ENCODE measurements at places on chromosomes 7 and 10.

DNA sequence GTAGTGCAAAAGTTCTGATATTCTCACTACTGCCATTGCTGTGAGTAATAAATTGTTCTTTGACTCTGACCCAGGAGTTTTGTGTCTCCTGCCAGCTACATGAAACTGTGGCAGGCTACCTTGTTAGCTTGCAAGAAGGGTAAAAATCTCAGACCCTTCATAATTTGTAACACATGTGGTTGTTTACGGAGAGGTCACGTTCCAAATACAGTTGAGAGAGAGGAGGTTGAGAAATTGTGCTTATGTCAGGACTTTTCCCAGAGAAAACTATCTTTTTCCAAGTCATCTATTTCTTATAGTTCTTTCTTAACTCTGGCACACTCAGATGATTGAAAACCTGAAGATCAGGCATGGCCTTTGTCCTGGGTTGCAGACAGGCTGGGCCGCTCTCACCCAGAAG is 114.4 kb upstream of the SVIL start:
- no peak for DNase-seq

GRCh38 chr10:99777918-99778714 is 4.3 kb upstream of the ABCC2 start:
- no peak for DNase-seq

DNA sequence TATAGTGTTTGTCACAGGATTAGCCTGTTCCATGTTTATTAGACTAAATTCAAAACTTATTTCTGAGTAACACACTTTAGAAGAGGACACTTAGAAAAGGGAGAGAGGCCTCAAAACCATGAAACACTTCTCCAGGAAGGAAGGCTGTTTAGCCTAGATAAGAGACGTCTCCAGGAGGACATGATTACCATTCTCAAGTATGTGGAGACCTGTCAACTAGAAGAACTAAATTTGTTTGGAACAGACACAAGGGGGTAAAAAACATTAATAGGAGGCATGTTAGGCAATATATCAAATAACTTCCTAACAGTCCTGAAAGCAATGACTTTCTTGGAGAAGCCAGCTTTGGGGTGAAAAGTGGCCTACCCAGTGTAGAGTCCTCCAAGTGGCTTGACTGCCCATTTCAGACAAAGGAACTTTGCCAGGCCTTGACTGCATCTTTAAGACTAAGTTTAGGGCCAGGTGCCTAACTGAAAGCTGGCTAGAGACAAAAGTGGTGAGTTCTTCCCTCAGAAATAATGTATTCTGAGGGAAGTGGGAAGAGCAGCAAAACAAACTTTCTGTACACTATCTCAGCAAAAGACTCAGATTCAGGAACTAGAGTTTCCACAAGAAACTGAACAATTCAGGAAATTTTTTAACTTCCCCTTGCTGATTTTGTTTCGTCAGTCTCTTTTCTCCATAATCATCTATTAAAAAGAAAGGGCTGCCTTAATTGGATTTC is 11.8 kb downstream of the NCOA4 start:
- DNase-seq = no peak

- DNase-seq = no peak
These were observed 276.4 kb upstream of the MKLN1 start for GRCh38 chr7:131051304-131051703.

DNA sequence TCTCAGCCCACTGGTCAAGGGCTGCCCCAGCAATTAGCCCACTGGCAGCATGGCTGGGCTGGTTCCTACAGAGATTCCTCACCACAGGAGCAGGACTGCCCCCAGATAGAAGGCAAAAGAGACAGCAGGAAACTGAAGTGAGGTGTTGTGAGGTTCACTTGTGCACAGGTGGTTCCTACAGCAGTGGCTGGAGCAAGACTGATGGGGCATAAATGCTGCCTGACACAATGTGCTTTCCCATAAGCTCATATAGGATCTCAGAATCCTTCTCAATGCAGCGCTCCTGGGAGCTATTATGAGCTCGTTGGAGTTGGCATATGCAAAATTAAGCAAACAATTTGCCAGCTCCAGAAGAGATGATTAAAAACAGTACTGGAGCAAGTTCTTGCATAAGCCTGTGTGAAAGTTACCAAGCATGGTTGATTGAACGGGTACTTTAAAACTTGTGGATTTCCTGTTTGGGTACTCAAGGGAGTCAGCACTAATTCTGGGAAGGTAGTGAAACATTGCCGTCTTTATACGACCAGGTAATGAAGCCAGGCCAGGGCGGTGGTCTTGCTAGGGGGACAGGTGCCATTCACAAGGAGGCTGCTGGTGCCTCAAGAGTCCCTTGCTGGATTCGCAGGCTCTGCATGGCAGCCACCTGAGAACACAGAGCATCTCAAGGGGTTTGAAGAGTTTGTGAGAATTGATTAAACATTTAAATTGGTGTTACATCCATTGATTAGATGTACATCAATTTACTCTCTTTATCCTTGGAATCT is 20.3 kb upstream of the PRKCQ start:
- peak; percentile 22 for DNase-seq

DNA sequence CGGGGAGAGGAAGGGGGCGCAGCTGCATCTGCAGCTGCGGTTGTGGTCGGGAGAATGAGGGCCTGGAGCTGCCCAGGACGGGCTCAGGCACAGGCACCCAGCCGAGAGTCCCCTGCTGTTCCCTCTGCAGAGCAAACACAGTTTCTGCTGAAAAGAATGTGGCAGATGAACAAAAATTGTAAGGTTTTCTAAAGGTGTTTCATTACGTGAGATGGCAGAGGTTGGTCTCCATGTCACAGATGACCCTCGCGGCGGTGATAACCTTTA is 456.2 kb downstream of the DNAJB6 start:
- DNase-seq = no peak

DNA sequence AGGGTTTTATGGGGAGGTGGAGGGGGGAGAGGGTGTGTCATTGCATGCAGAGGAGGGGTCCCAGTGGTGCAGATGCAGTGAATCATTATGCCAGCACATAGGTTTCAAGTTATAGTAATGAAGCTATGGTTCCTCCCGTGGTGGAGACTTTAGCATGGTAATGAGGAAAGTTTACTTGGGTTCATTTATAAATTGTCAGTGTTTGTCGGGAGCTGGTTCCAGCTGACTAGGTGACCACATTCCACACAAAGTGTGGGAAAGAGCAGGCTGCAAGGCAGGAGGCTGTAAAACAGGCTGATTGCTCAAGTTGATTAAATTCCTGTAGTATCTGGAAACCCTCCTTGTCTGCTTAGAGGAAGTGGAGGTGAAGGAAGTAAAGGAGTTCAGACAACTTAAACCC is 78.9 kb downstream of the SRI start:
- no peak for DNase-seq

DNA sequence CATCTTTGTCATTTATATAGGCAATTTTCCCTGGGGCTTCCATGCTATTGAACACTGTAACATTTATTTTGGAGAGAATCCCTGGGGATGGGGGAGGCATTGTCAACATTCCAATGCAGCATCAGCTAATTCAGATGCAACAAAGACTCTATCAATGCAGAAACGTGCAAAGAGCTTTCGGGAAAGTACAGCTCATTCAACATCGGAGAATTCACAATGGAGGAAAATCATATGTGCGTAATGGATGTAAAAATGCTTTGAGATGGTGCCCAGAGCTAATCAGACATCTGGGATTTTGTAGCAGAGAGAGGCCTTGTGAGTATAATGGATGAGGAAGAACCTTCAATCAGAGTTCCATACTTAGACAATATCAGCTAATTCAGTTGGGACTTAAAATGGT is 28.3 kb upstream of the FIS1 start:
- no peak for DNase-seq

- DNase-seq = no peak
These were observed 108.3 kb downstream of the UPF2 start for GRCh38 chr10:11934262-11934661.

GRCh38 chr7:157271991-157272324 is 64.8 kb upstream of the DNAJB6 start:
- no peak for DNase-seq

GRCh38 chr10:61620506-61620905 is 42.2 kb upstream of the CABCOCO1 start:
- DNase-seq = no peak

DNA sequence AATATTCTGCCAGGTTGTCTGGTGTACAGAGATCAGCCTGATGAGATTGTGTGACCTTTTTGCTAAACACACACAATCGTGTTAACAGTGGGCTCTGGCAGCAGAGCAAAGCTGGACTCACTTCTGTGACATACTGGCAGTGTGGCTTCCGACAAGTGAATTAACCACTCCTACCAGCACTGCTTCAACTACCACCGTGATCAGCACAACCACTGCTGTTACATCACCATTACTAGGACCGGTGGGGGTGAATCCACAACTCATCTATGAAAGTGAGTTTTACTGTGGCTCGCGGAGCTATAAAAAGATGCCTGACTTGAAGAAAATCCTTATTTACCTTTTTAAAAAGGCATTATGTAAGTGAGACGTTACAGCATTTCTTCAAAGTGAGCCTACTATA is 135.6 kb downstream of the WDR37 start:
- DNase-seq = no peak

DNA sequence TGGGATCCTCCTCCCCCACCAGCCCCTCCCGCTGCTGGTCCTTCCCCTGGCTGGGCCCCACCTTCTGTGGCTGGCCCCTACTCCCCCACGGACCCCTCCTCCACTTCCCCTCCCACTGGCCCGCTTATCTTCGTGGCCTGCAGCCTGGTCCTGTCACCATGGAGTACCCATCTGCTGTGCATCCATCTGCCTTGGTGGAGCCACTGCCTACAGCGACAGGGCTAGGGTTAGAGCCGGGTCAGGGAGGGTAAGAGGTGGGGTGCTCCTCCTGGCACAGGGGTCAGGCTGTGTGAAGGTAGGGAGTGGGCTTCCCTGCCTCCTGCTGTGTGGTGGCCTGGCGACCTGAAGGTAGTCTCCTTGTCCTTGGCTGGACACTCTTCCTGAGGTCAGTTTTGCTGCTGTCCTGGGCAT is 5.2 kb downstream of the ADCY1 start:
- DNase-seq = no peak

- DNase-seq = no peak
These were observed 510.2 kb downstream of the RPS24 start for GRCh38 chr10:78543749-78544362.

DNA sequence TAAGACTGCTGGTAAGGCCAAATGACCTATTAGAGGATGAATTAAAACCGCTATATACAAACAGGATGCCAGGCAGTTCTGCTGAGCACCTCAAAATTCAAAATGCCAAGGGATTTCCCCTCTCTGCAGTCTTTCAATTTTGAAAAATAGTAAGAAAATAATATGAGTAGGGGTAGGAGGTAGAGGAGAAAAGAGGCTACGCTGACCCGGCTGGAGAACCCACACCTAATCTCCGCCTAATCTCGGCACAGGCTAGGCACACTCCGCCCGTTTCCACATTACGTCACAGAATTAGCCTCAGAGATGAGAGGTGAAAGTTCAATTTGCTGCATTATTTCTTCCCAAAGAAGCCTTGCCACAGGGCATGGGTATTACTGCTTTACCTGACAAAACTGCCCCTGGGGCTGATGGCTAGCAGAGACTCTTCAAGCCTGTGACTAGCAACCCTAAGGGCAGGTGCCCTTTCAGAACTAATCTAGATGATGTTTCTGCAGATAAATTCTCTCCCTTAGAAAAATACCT is 21.3 kb upstream of the SPOCK2 start:
- peak; percentile 29 for DNase-seq

- no peak for DNase-seq
These were observed 214.5 kb downstream of the NSUN6 start for GRCh38 chr10:18436902-18437301.

GRCh38 chr10:267705-268104 is 132.4 kb downstream of the ZMYND11 start:
- no peak for DNase-seq

DNA sequence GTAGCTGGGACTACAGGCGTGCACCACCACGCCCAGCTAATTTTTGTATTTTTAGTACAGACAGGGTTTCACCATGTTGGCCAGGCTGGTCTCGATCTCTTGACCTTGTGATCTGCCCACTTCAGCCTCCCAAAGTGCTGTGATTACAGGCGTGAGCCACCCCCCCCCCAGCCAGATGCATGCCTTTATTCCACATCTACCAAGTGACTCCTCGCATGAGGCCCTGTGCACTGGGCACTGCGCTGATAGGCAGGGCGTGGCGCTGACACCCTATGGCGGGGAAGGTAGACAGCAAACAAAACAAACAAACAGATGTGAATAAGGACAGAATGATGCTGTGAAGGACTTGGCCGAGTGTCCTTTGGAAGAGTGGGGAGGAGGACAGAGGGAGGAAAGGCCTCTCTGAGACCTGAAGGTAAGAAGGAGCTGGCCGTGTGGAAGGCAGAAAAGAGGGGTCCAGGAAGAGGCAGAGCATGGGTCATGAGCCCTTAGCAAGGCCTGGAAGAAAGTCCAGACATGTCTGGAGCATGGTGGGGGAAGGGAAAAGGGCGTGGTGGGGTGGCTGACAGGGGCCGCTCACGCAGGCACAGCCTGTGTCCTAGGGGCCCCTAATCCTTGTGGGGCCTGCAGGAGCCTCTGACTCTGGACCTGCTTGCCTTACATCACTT is 47.5 kb upstream of the CACUL1 start:
- DNase-seq = no peak

DNA sequence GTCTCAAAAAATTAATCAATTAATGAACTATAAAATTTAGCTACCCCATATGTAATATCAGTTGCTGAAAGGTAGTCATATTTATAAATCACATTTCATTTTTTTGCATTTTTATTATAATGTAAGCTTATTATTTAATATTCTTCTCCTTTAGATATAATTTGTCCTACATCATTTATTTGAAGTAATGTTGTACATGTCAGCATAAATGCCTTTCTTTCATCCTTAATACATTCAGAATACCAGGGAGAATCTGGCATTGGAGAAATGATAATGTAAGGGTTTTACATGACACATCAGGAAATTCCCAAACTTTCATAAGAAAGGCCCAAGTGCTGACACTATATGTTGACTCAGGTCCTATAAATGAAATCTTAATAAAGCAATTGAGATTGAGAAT is 742.1 kb downstream of the CNTNAP2 start:
- DNase-seq = no peak

DNA sequence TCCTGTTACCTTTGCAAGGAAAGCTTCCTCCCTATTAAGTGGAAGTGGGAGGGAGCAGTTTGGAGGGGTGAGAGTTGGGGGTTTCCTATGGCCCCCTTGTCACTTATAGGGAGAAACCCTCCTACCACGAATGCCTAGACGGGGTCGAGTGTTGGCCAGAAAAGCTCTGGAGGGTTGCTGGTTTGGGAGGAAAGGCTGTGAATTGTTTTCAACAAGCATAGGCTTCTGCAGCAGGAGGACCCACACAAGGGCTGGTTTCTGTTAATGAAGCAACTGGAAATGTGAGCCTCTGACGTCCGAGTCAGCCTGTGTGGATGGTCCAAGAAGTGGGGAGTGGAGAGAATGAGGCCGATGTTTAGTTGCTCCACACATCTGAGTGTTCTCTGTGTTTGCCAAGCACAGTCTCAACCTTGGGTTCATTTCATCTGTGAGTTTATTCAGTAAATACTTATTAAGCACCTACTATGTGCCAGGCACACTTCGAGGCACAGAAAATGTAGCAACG is 37.3 kb upstream of the LEP start:
- no peak for DNase-seq

- no peak for DNase-seq
These were observed 214.1 kb downstream of the TMEM178B start for GRCh38 chr7:141287936-141288335.
